ENCODE measurements at places on chromosomes 7 and 10. TPM values are rescaled to one million over a fixed set of nuclear protein-coding genes. Genes with fewer than 3 reads are reported as not detected.

- DNase-seq: no peak
Observed at GRCh38 chr7:22419488-22419887, 62.5 kb upstream of the RAPGEF5 start.

- no peak for DNase-seq
Observed at GRCh38 chr10:127899766-127900387, 7.0 kb upstream of the PTPRE start.

The FAM13C gene
- 21.5 TPM for total RNA-seq

- DNase-seq: peak; percentile 5
Observed at GRCh38 chr7:66549466-66549865, 79.2 kb upstream of the KCTD7 start.

The GNGT1 gene
- not detected for total RNA-seq

The C10orf90 gene
- not detected for total RNA-seq

The TNS3 gene
- 32.4 TPM for total RNA-seq

DNA sequence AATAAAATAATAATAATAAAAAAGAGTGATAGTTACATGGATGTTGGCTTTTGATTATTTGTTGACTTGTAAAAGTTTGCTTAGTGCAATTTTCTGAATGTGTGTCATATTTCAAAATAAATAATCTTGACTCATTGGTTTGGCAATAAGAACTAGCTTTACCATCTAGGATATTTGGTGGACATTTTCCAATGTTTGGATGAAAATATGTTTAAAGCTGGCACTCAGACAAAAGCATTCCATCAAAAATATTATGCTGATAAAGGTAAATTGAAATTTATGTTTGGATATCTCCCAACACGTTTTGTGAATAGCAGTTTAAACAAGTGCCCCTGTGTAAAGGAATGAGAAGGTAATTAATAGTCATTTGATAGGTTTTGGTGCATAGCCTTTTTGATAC is 62.5 kb upstream of the KCNMA1 start:
- no peak for DNase-seq

GRCh38 chr10:57979491-57979890 is 288.2 kb downstream of the IPMK start:
- DNase-seq: no peak

DNA sequence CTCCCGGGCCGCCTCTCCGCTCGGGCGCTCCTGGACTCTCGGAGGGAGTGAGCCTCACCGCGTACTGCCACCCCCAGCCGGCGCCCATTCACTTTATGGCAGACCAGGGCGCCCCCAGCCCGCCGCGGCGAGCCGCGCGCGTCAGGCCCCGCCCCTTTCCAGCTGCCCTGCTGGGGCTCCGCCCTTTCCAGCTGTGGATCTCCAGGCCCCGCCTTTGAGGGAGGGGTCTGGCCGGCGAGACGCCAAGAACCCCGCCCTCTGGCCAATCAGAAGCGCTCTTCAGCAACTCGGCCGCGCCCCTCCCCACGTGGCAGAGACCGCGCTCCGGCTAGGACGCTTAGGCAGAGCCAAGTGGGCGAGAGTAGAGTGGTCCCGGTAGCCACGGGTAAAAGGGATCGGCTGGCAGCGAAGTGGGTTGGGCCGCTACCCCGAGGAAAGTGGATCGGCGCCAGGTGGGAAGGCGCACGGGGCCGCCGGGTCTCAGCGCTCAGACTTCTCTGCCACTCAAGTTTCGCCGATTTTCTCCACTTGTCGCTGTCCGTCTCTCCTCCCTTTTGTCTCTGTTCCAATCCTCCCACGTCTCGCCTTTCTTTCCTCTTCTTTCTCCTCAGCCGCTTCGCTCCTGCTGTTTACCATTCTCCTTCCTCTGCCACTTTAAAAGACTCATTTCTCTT is at the start of gene PITX3:
TSS of gene PITX3 (minus strand) at position 69 of the 674 bp plus-strand sequence. CDS start 9,432 bp downstream, outside the sequence.
- peak; percentile 91 for DNase-seq

GRCh38 chr7:43276547-43276946 is 164.1 kb downstream of the HECW1 start:
- DNase-seq: no peak

The ASIC3 gene
- total RNA-seq: 16.8 TPM

GRCh38 chr7:155392726-155393570 is 65.0 kb upstream of the EN2 start:
- no peak for DNase-seq

DNA sequence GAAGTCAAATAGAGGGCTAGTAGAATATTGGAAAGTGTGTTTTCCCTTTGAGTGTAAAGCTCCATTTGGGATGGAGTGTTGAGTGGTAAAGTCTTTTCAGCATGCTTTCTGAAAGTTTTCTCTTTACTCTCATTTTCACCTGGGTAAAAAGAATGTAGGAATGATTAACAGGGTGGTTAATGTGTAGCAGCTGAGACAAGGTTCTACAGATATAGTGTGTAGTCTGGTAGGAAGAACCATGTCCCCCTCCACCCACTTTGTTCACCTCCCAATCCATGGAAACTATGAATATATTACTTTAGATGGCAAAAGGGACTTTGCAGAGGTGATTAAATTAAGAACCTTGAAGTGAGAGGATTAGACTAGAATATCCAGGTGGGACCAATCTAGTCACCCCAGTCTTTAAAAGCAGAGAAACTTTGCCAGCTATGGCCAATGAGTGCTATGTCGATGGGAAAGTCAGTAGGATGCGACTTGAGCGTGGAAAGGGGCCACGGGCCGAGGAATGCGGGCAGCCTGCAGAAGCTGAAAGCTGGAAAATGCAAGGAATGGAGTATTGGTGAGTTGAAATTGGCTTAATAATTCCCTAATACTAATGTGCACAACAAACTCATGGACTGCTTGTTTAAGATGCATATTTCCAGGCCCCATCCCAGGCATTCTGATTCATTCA is 166.3 kb upstream of the AHR start:
- DNase-seq: no peak

The C1GALT1 gene
- 14.4 TPM for total RNA-seq

DNA sequence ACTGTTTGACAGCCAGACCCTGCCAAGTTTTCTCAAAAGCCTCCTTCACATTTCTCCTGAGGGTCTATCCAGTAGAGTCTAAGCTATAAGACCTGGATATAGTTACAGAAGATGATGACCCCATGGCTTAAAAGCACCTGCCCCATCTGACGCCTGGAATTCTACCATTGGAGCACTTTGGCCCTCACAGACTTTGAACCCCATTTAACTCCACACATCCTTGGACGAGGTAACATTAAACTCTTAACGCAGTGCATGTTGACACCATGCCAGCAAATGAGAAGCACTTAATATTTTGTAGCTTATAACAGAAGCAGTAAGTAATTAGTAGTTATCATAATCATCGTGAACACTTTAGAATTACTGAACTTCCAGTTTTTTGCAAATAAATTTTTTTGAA is 61.9 kb upstream of the SMNDC1 start:
- DNase-seq: no peak

The SPDYE11 gene
- total RNA-seq: not detected

- DNase-seq: no peak
Observed at GRCh38 chr10:13883636-13884444, 297.1 kb downstream of the PRPF18 start.

GRCh38 chr7:143085109-143085508 is 33.0 kb downstream of the OR6V1 start:
- DNase-seq: no peak

- DNase-seq: no peak
Observed at GRCh38 chr7:26213807-26214515, 12.4 kb downstream of the CBX3 start.

The DDC gene
- total RNA-seq: not detected

- DNase-seq: no peak
Observed at GRCh38 chr7:131173145-131173890, 154.4 kb upstream of the MKLN1 start.

The LIPF gene
- total RNA-seq: not detected

The SLC26A4 gene
- 4.4 TPM for total RNA-seq

DNA sequence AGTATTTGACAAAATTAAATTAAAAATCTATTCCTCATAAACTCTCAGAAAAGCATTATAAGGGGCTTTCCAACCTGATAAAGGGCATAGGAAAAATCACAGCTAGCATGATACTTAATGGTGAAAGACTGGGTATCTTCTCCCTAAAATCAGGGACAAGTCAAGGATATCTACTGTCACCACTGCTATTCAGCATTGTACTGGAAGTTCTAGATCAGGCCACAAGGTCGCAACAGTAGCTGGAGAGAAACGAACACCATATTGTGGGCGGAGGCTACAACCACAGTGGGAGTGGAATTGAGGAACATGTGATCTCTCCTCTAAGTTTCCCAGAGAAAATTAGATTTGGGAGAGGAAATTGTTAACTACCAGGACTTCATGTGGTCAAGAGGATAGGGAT is 70.0 kb upstream of the NAMPT start:
- DNase-seq: no peak

DNA sequence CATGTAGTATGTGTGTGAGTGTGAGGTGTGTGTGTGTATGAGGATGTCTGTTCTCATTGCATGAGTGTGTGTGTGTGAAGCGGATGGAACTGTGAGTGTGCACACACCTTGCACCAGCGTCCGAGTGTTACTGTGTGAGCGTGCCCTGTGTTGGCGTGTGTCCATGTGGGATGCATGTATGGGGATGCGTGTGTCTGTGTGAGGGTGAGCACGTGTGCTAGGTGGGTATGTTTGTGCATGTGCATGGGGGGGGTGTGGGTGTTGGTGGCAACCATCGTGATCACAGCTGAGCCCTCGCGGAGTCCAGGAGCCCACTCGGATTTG is 6.4 kb downstream of the KNDC1 start:
- no peak for DNase-seq

GRCh38 chr7:24825931-24826661 is 68.8 kb upstream of the GSDME start:
- DNase-seq: no peak

DNA sequence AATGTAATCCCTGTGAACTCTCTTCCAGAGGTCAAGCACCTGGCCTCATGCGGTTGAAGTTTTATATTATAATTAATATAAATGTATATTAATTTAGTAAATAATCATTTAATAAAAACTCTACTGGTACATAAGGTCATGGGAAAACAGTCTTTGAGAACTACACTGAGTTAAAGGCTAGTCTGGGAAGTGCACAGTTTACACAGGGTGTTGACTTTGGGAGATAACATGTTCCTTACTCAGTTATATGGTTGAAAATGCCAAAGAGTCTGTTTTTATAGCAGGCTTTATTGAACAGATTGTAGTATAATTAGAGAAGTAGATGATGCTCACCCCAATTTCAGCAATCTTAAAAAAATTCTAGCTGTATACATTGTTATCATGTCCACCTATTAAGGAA is 735.9 kb downstream of the GATA3 start:
- no peak for DNase-seq

DNA sequence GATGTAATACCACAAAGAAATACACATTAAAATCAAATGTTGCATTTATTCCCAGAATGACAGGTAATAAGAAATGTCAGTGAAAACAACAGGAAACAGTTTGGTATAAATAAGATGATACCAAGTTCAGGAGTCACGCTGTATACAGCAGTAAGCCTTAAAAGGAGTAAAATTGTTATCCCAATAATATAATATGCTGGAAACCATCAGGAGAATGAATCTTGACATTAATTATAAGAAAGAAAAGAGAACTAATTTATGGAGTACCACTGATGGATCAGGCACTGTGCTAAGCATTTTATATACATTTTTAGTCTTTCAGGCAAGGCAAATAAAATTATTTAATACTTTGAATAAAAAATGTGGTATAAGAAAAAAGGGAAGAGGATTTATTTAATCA is 27.6 kb downstream of the PRKAR2B start:
- DNase-seq: no peak

- DNase-seq: no peak
Observed at GRCh38 chr10:95201736-95202135, 7.7 kb downstream of the ACSM6 start.

The TMEM130 gene
- not detected for total RNA-seq

GRCh38 chr10:33341637-33342036 is 7.2 kb upstream of the NRP1 start:
- DNase-seq: no peak

GRCh38 chr10:132920101-132920925 is 22.1 kb downstream of the CFAP46 start:
- DNase-seq: no peak

DNA sequence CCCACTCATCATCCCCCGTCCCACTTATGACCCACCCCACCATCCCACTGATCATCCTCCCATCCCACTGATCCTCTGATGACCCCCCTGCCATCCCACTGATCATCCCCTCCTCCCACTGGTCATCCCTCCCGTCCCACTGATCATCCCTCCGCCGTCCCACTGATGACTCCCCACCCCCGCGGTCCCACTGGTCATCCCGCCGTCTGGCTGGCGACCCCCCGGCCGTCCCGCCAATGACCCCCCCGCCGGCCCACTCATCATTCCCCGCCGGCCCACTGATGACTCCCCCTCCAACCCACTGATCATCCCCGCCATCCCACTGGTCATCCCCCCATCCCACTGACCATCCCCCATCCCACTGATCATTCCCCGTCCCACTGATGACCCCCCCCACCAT is 161.1 kb downstream of the GRM8 start:
- no peak for DNase-seq

The LRRD1 gene
- total RNA-seq: not detected

The SHTN1 gene
- 9.6 TPM for total RNA-seq

DNA sequence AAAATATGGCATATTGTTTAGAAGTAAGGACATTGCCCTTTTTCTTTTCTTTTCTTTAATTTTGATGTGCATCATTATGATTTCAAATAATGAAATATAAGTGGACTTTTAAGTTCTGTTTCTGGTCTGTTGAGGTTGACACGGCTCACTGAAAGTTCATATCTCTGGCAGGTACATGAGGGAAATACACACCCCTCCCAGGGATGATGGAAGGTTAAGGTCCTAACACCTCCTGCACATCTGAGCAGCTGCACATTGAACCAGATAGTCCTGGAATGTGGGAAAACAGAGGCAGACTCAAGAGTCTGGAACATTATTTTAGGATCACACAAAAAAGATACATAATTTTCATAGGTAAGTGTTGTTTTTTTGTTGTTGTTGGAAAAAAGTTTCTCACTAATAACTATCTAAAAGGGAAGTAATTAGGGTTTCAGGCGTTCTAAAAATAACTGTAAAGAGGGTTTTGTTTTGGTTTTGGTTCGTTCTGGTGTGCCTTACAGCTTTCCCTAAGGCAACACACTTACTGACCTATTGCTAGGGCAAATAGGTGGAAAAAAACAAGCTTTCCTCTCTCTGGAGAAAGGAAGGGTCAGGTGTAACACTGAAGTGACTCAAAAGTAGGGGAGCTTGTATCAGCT is 201.2 kb upstream of the PRKCQ start:
- no peak for DNase-seq

DNA sequence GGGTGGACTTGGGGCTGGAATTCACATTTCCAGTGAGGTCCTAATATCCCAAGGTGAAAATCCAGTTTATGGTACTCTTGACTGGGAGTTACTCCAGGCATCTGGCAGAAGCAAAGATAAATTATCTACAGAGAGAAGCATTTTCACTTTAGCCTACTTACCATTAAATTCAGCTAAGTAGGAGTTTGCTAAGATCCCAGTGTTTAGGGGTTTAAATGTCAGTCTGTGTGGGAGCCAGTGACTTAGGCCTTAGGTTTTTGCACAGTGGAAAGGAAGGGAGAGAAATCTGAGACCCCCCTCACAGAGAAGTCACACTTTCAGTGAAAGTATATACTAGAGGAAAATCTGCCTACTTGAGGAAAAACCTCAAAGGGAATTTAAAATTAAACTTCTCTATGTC is 134.2 kb downstream of the IQUB start:
- DNase-seq: no peak

GRCh38 chr7:54858008-54858692 is 99.1 kb upstream of the SEC61G start:
- no peak for DNase-seq
